ENCODE measurements at places on chromosomes 1 and 21.

GRCh38 chr1:70847013-70847412, 200.6 kb downstream of the PTGER3 start:
- DNase-seq, result no peak

GRCh38 chr1:181259026-181259745, 170.7 kb downstream of the IER5 start:
- no peak for DNase-seq

DNA sequence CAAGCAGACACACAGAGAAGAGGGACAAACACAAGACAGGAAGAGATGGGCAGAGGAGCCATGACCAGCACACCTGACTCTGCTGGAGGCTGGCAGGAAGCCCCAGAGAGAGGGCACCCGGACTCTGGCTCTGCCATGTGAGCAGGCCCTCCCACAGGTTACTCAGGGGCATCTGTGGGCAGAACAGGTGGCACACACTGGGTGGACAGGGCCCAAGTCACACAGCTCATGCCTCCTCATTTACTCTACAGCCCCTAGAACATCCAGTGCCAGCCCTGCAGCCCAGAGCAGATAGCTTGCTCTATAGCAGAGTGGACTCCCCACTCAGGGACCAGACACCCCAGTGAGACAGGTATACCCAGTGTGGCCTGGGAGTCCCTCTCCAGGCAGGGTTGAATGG, 28.7 kb downstream of the PACC1 start:
- DNase-seq, result no peak

DNA sequence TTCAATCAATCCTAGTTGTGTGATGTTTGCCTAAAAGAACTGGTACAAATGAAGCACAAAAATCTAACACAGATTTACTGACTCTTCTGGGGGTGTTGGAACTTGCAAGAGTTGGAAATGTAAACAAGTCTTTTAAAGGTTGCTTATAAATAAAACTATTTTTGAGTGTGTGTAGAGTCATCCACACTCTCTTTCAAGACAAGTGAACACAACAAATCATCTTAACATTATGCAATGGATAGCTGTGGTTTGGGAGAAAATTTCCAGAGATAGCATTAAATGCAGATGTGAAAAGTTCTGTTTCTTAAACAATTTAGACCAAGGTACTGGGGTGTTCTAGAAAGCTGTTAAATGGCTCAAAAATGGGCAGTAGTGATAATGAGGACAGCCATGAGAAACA, 28.7 kb downstream of the C1orf87 start:
- DNase-seq, result no peak

DNA sequence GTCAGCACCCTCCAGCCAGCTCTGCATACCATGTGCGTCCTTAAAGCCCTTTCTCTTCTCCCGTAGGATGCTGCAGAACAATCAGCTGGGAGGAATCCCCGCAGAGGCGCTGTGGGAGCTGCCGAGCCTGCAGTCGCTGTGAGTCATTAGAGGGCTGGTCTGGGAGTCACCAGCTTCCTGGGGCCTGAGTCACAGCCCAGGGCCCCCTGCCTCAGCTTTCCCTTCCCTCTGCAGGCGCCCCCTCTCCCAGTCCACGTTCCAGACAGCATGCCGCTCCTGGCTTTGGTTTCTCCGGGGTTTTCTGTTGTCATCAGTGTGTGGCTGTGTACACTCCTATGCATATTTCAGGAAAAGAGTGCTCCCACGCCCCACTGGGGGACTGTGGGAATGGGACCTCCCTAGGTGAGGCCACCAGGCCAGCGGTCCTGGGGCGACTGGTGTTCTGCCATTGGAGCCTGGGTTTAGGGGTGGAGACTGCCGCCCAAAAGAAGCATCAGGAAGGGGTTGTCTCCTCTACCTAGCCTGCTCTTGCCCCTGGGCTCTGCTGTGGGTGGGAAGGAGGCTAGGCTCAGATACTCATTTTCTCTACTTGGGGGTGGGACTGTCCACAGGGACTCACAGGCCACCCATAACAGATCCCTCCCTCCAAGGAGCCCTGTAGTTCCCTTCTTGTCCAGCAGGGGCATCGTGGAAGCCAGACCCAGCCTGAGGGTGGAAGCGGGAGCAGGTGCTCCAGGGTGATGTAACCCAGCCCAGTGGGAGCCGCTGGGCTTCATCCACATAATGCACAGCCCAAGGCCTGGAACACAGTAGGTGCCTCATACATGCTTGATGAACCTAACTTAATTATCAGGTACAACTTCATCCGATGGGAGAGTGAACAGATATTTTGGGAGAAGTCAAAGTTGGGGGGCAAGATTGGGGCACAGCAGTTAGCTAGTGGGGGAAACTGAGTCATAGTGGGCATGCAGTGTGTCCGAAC, 42.5 kb downstream of the LGR6 start:
- peak; percentile 66 for DNase-seq

GRCh38 chr1:117985239-117985638, 55.7 kb downstream of the WDR3 start:
- no peak for DNase-seq

GRCh38 chr1:84236256-84236655, 65.3 kb upstream of the SAMD13 start:
- no peak for DNase-seq

GRCh38 chr1:119987112-119987511, 82.3 kb downstream of the NOTCH2 start:
- no peak for DNase-seq

- no peak for DNase-seq
Measured at GRCh38 chr1:232725305-232726047, 79.7 kb upstream of the MAP10 start.

Measured in activated CD8-positive, alpha-beta memory T cell treated with anti-CD3 and anti-CD28 coated beads, Interleukin-2, amount 50 U/mL, for 4 hours (primary cell).